SJSA1 (cell line): ENCODE measurements at places on chromosomes 2 and 18. TPM values are rescaled to one million over a fixed set of nuclear protein-coding genes. Genes with fewer than 3 reads are reported as not detected.

DNA sequence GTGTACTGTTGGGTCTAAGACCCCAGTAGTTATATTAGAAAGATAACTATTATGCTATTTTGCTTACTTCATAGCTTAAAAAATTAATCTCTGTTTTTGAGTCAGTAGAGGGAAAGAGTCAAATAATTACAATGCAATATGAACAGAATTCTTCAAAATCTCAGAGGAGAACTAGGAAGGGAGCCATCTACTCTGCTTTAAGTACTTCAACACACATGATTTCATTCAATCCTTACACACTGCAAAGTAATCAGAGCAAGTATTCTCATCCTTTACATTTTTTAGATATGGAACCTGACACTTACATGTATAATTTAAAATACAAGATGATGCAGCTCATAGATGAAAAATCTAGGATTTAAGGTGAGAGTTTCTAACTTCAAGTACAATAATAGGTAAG lies 27.7 kb downstream of the COL5A2 start:
- no peak for DNase-seq

DNA sequence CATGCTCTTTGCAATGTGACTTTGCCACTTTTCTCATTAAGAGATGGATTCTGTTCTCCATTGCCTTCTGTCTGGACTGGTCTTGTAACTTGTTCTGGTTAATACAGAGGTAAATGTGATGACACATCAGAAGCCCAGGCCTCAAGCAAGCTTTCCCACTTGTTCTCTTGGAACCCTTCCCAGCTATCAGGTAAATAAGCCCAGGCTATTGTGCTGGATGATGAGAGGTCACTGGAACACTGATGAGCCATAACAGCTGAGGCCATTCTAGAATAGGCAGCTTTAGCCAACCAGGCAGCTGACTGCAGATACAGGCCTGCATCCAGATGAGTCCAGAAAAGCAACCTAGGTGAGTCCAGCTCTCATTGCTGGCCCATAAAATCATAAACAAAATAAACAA lies 1007.0 kb upstream of the ACVR2A start:
- no peak for DNase-seq

GRCh38 chr2:101697124-101698013 lies at the start of gene MAP4K4:
MAP4K4 (plus strand) TSS chr2:101697707; CDS start chr2:101698081, 374 bp downstream.
- peak; percentile 87 for DNase-seq

DNA sequence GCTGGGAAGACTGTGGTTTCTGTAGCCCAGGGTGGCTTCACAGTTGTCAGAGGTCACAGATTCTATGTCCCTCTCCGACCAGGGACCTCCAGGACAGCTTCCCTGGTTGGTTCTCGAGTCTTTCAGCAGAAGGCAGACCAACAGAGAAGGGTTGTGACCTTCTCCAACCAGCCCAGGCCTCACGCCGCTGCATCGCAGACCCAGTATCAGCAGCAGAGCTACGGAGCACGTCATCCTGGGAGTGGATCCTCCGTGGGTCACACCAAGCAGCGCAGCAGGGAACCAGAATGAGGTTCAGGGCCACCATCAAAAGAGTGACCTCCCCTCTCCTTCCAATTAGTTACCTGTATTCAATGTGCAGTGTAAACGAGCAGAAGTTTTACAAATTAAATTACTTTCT lies 49.3 kb downstream of the ST3GAL5 start:
- DNase-seq: no peak

DNA sequence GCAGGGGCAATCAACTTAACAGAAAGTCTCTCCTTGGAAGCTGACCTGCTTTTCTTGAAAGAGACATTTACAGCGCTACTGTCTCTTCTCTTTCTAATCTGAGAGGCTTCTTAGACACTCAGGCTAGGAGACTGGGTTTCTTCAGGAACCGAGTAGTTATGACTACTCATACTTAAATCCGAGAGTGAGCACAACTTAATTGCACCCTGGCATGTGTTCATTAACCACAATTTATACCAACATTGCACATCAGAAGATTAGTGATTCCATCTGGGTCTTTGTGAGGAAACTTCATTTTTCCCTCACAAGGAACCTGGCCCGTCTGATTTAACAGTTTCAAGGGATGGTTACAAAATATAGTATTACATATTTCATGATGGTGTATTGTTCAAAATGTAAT lies 176.9 kb downstream of the UBE2E3 start:
- DNase-seq: no peak

GRCh38 chr2:165897726-165898125 lies 55.9 kb downstream of the TTC21B start:
- no peak for DNase-seq

DNA sequence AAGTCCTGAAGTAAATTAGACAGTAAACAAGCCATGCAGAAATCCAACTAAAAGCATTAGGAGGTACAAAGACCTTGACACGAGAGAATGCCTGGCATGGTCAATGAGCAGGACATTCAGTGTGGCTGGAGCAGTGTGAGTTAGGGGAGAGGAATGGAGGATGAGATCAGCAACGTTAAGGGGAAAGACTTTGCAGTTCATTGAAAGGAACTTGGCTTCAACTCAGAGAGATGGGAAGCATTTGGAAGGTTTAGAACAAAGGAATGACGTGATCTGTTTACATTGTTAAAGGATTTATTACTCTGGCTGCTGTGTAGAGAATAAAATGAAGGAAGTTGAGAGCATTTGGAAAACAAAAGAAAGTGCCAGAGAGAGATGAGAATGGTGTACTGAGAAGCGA lies 621.3 kb downstream of the XIRP2 start:
- DNase-seq: peak; percentile 46

DNA sequence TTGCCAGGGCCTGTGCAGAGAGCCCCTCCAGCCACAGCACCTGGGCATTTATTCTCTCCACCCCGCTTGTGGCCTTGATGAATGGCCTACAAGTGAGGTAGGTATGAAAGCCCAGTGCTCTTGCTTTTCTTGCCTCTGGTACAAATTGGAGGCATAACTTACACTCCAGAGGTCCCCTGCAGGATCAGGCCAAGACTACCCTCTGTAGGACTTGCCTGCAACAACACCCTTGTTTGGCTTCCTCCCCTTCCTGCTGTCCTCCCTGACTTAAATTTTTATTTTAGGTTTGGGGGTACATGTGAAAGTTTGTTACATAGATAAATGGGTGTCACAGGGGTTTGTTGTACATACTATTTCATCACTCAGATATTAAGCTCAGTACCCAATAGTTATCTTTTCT lies 95.7 kb downstream of the CDC42EP3 start:
- DNase-seq: no peak

DNA sequence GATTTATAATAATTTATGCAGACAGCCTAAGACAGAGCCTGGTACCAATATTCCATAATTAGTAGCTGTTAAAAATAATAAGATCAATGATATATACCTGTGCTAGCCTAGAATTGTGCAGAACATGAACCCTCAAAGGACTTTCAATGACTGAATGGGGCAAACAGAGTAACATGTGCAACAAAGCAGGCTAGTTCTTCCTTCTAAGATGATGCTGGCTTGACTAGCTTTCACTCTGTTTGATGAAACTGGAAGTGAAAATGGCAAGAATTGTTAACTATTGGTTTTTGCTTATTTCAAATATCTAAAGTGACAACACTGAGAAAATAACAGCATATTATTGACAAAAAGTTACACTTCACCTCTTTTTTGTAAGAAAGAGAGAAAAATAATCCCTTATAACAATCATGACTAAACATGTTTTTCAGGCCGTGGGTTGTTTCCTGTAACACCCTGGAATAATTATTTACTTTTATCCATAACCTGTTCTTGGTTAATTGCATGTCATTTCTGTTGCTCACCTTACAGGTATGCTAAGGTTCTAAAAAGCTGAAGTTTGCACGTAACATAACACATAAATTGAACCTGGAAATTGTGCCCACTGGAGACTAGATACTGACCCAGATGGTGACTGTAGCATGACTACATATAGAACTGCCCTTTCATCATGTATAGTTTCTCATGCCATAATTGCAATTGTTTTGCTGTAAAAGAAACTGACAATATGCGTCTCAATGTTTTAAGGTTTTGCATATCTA lies 108.7 kb downstream of the C18orf54 start:
- no peak for DNase-seq

- DNase-seq: no peak
Observed at GRCh38 chr2:112699984-112700667, 20.7 kb upstream of the NT5DC4 start.

DNA sequence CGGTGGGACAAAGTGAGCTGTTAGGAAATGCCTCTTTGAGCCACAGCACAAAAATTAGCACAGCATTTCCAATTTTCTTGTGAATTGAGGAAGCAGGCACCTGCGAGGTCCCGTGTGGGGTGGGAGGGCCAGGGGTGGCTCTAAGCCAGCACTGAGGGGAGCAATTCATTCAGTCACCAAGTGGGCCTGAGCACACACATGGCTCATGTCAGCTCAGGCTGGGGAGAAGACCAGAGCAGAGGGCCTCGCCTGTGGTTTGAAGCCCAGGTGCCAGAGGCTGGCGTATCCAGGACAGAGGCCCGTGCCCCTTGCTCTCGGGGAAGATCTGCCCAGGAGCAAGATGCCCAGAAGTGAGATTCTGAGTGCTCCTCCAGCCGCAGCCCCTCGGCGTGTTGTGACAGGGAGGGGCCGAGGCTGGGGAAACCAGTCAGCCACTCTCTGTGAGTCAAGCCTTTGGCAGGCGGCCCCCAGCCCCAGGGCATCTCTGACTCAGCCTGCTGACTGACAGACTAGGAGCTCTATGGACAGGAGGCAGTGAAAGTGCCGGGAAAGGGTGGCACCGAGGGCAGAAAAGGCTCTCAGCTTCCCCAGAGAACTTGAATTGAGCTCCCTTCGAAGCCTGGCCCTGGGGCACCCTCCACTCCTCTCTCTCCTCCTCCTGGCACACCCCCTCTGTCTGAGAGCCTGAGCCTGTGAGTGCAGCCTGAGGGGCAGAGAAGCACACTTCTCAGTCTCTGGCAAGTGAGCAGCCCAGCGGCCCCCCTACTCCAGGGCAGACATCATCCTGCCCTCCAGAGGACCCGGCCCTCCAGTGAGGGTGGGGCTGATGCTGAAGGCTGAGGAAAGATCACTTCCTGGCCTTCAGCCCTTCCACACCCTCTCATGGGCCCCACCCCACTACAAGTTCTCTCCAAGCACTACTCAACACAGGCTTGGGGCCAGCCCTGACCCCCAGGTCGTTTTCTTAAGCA lies 32.3 kb downstream of the CYP26B1 start:
- DNase-seq: peak; percentile 97

- no peak for DNase-seq
Observed at GRCh38 chr2:33644215-33644614, 45.1 kb upstream of the FAM98A start.

GRCh38 chr2:44546459-44547127 lies 184.8 kb downstream of the CAMKMT start:
- DNase-seq: no peak

DNA sequence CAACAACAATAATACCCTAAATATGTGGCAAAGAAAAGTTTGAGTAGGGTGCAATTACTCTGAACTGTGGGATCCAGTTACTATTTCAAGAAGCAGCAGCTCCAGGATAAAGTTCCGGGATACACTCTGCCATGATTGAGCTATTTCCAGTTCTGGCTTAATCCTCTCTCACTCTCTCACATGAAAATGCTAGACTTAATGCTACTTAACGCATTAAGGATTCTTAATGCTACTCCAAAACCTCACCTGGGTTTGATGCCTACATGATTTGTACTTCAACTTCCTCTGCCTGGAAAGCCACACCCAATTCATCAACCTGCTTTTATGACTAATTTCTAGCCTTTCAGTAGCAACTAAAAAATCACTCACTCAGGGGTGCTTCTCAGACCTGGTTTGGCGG lies 151.1 kb upstream of the HNMT start:
- DNase-seq: no peak

DNA sequence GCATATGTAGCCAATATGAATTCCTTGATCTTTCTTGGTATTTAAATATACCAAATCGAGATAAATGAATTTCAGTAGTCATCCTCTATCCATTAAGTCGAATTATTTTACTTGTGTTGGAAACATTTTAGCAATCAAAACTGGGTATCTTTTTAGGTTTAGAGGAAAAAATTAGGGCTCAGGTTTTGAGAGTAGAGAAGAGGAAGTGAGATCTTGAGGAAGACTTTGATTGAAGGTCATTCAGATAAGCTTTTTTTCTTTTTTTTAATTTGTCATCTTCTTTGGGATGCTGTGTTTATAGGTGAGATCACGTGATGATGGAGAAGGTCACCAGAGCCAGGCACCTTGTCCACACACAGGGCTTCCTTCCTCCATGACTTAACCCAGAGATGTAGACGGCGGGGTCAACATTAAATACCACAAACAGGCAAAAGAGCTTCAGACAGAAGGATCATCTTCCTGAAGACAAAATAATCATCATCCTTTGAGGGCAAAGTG lies 750.1 kb downstream of the RNF144A start:
- DNase-seq: no peak

GRCh38 chr2:15010346-15010745 lies 377.8 kb downstream of the LRATD1 start:
- no peak for DNase-seq

ST6GAL2 gene
- not detected in 2 replicates for total RNA-seq

EFR3B gene
- total RNA-seq: 0.39 and 0.63 TPM in 2 replicates

TOGARAM2 gene
- 0.03 TPM in 1 of 2 replicates, not detected in the other for total RNA-seq

SMPD4 gene
- 24.9 and 25.7 TPM in 2 replicates for total RNA-seq

FARSB gene
- 18.7 and 36.1 TPM in 2 replicates for total RNA-seq

LIPT1 gene
- 2.9 and 18.4 TPM in 2 replicates for total RNA-seq
